ENCODE measurements at places on chromosomes 5 and 9. TPM values are rescaled to one million over a fixed set of nuclear protein-coding genes. Genes with fewer than 3 reads are reported as not detected.

- no peaks in the 10 kb centered on the region for H3K27me3 ChIP-seq
- H3K36me3 ChIP-seq, result peaks cover 71% of the 10 kb centered on the region
- DNase-seq, result no peak
- peaks cover 8% of the 10 kb centered on the region for H3K4me1 ChIP-seq
- no peak overlapping the region for H3K4me3 ChIP-seq
These were observed 21.1 kb downstream of the MTMR12 start for GRCh38 chr5:32291591-32291990.

DNA sequence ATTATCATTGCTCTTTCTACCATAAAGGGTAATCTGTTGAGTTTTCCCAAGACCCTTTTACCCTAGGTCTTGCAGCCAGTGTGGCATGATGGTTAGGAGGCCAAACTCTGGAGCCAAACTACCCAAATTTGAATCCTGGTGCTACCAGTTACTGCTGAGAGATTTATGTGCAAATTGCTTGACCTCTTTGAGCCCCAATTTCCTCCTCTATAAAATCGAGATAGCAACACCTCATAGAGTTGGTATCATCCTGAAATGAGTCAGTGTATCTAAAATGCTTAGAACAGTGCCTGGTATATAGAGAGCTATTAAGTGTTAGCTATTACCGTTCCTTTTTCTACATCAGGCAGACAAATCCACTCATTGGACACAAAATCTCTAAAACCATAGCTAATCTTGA, 43.0 kb downstream of the ACTBL2 start:
- peaks cover 12% of the 10 kb centered on the region for H3K27me3 ChIP-seq
- no peaks in the 10 kb centered on the region for H3K36me3 ChIP-seq
- H3K4me3 ChIP-seq, result no peak overlapping the region
- H3K27ac ChIP-seq, result no peak overlapping the region
- DNase-seq, result no peak

DNA sequence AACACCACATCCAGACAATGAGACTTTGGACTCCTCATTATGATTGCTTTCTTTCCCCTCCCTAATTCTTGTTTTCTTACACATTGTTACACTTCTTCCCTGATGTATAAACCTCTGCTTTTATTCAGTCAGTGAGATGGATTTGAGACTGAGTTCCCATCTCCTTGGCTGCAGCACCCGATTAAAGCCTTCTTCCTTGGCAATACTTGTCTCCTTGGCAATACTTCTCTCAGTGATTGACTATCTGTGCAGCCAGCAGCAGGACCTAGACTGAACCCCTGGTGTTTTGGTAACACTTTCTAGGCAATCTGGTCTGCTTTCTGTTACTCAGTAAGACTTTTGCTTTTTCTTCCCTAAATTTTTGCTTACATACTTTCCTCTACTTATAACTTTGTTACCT, 492.8 kb upstream of the SMC2 start:
- H3K27ac ChIP-seq, result no peak overlapping the region
- no peaks in the 10 kb centered on the region for H3K36me3 ChIP-seq
- no peaks in the 10 kb centered on the region for H3K4me1 ChIP-seq
- no peak overlapping the region for H3K4me3 ChIP-seq

DNA sequence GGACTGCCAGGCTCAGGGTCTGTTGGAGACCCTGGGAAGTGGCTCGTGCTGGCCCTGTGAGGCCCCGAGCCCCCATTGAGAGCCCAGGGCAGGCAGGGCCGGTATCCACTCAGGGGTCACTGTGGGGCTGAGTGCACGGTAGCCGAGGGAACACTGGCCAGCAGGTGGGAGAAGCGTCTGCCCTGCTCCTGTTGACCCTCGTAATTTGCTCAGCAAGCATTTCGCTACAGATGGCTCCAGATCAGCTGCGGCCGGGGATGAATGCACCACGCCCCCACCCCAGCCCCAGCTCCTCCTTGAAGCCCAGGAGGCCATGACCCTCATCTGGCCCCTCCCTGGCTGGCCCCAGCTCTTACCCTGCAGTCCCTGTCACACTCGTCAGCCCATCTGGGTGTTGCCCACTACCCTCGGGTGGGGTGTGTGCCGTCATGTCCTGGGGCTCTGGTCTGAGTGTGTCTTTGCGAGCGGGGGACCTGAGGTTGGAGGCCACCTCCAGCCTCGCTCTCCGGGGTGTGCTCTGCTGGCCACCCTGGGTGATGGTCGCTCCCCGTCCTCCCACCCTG, 6.1 kb upstream of the NRARP start:
- H3K27ac ChIP-seq, result no peak overlapping the region
- no peak for DNase-seq
- no peak overlapping the region for H3K4me3 ChIP-seq
- H3K4me1 ChIP-seq, result peaks cover 10% of the 10 kb centered on the region
- no peaks in the 10 kb centered on the region for H3K36me3 ChIP-seq

GRCh38 chr5:160271836-160272235, 40.5 kb downstream of the CCNJL start:
- H3K27me3 ChIP-seq, result peaks cover 4% of the 10 kb centered on the region
- no peak overlapping the region for H3K27ac ChIP-seq
- no peaks in the 10 kb centered on the region for H3K4me1 ChIP-seq
- no peak for DNase-seq
- H3K4me3 ChIP-seq, result no peak overlapping the region

ZBTB43 gene
- total RNA-seq, result 40.8 TPM
